ENCODE measurements at places on chromosomes 1 and 21. TPM values are rescaled to one million over a fixed set of nuclear protein-coding genes. Genes with fewer than 3 reads are reported as not detected.

The S100A8 gene
- total RNA-seq: not detected

- H3K27me3 ChIP-seq: no peaks in the 10 kb centered on the region
- peak overlapping the region; percentile 78 for H3K4me3 ChIP-seq
- peak overlapping the region; percentile 89 for H3K27ac ChIP-seq
- peak; percentile 76 for DNase-seq
Measured at GRCh38 chr21:21714426-21714825, 716.2 kb downstream of the NCAM2 start.

DNA sequence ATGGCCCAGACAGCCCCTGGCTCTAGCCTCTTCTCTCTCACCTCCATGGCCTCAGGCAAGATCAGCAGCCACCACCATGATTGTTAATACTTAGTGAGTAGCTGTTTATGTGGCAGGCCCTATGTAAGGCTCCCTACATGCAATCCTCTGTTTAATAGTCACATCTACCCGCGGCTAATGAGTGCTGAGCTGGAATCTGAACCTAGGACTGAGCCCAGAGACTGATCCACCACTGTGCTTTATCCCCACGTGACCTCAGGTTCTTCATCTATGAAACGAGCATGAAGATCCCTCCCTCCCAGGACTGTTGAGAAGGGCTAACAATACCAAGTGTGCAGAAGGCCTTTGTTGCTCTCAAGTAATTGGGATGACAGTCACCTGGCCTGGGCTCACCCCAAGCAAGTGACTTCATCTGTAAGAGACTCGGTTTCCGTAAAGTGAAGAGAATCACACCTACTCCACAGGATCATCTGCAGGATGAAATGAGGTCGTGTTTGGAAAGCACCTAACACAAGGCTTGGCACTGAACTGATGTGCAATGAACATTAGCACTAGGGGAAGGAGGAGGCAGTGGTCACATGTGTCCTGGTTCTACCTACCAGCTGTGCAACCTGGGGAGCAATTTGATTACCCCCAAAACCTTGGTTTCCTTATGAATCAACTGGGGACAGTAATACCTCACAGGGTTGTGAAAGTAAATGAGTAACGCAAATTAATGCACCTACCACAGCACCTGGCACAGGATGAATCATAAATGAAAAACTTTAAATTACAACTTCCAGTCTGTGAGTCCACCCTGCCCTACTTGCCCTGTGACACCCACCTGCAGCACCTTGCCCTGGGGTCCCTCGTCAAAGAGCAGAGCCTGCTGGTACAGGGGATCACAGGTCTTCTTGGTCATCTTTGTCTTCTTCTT lies 37.2 kb downstream of the RIMS3 start:
- peaks cover 20% of the 10 kb centered on the region for H3K27me3 ChIP-seq
- DNase-seq: no peak
- H3K36me3 ChIP-seq: no peaks in the 10 kb centered on the region
- H3K4me3 ChIP-seq: no peak overlapping the region
- peaks cover 14% of the 10 kb centered on the region for H3K4me1 ChIP-seq

DNA sequence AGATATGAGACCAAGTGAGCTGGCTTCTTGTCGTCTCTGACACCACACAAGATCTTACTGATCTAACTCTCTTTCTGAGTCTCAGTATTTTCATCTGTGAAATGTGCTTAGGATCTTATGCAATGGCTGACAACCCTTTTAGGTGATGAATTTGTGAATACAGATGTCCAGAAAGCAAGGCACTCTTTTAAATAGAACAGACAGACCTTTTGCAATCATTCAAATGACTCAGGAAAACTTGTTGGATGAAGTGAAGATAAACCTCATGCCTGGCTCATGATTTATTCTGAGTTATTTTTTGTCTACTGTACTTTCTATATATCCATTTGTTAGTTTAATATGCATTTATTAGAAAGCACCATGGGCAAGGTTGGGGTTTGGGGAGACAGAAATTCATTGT lies 411.3 kb downstream of the PTPRU start:
- H3K27me3 ChIP-seq: peaks cover 9% of the 10 kb centered on the region
- H3K36me3 ChIP-seq: no peaks in the 10 kb centered on the region
- no peak overlapping the region for H3K4me3 ChIP-seq

- no peaks in the 10 kb centered on the region for H3K36me3 ChIP-seq
- no peak overlapping the region for H3K4me3 ChIP-seq
- H3K4me1 ChIP-seq: no peaks in the 10 kb centered on the region
- no peak overlapping the region for H3K27ac ChIP-seq
- peaks cover 43% of the 10 kb centered on the region for H3K27me3 ChIP-seq
Measured at GRCh38 chr1:205447457-205448341, 8.1 kb downstream of the BLACAT1 start.

DNA sequence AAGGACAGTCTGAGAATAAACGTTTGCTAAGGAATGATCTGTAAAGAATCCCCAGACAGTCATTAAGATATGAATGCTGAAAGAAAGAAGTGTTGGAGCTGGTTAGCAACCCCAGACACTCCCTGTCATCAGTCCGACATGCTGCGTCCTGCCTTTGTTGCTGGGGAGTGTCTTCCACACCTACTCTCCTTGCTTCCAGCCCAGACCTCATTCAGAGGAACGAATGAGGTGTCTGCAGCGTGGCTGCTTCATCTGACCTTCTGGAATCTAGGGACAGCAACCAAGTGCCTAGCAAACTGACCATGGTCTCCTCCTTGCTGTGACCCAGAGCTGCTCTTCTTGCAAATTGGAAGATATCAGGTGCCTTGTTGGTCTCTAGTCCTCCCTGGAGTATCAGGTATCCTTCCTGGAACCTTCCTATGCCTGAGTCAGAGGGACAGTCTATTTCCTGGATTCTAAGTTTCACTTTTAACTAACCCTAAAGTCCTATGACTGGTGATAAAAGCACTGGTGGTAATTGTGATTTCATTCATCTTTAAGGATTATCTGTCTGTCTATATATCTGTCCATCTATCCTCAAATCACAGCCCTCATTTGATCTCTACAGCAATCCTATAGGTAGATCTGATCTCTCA lies 45.3 kb downstream of the NFASC start:
- H3K36me3 ChIP-seq: no peaks in the 10 kb centered on the region
- H3K27me3 ChIP-seq: peaks cover 3% of the 10 kb centered on the region
- H3K4me1 ChIP-seq: no peaks in the 10 kb centered on the region
- H3K27ac ChIP-seq: no peak overlapping the region

Measured in HFFc6 (cell line).